ENCODE measurements at places on chromosomes 1 and 21.

DNA sequence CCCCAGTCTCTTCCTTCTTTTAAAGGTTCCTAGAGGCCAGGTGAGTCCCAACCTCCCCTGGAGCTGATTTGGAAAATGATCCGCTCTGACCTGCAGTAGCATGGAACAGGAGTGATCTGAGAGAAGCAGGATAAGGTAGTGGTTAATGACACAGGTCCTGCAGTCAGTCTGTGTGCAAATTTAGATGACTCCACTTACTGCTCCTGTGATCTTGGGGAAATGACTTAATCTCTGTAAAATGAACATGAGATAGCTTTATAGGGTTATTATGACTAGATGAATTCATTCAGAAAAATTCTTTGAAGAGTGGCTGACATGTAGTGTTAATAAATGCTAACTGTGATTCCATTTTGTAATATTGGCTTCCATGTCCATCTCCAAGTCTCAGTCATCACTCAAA lies 374.9 kb upstream of the CAMK1G start:
- no peak for DNase-seq

GRCh38 chr1:39269791-39270342 lies 65.4 kb downstream of the MACF1 start:
- peak; percentile 43 for DNase-seq

- no peak for DNase-seq
These were observed 18.8 kb downstream of the WNT9A start for GRCh38 chr1:227928811-227929375.

DNA sequence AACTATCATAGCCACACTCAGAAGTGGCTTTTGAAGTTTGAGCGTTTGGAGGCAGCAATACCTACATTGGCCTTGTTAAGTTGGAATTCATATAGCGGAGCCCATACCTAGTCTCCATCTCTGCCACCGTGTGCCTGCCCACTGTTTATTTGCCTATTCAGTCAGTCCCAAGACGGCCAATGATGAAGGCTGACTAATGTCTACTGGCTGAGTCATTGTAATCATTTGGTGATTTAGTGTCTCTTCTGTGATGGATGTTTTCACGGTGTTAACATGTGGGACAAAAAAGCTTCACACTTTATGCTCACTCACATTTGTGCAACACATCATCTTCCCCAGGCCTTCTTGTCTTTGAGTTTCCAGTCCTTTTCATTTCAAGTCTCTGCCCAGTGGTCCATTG lies 92.6 kb upstream of the PBX1 start:
- DNase-seq, result no peak

DNA sequence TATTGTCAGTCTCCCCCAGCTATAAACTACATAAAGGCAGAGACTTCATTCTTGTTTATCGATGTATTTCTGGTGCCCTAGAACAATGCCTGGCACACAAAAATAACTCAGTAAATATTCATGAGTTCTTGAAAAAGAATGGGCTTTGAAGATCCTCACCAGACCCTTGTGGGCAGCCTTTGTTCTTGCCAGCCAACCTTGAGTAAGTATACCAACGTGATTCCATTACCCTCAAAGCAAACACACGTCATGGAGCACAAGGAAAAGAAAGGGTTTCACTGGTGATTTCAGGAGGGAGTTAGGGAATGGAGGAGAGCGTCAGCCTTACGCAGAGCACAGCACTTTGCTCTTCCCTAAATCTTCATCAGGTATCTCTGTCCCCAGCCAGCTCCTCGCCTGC lies 29.4 kb downstream of the NMNAT2 start:
- DNase-seq, result peak; percentile 8

GRCh38 chr1:244291236-244292201 lies 160.2 kb downstream of the ADSS2 start:
- no peak for DNase-seq

DNA sequence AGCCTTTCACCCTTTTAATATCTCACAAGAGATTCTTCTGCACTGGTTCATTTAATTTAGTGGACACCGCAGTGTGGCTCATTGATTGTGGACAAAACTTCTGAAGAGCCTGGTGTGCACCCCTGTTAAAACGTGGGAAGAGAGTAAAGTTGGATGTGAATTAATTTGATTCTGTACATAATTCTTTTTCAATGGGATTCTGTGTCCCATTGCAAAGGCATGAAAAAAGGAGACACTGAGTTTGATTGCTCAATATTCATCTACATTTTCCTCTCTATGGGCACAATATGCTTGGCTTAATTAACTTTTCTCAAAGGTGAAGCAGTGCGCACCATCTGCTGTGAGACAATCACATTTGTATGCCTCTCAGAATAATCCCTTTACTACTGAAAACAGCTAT lies 95.1 kb downstream of the BARHL2 start:
- DNase-seq, result no peak

DNA sequence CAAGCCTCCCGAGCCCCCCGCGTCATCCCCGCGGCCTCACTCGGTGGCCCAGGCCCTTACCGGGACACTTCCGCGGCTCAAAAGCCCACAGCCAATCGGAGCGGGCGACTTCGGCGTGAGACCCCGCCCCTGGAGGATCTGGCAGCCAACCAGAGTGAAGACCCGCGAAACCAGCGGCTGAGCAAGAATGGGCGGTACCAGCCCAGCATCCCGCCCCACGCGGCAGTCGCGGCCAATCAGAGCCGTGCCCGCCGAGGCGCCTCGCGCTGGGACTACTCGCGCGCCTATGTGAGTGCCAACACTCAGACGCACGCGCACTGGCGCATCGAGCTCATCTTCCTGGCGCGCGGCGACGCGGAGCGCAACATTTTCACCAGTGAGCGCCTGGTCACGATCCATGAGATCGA lies 22.5 kb downstream of the DISP3 start:
- DNase-seq, result no peak

DNA sequence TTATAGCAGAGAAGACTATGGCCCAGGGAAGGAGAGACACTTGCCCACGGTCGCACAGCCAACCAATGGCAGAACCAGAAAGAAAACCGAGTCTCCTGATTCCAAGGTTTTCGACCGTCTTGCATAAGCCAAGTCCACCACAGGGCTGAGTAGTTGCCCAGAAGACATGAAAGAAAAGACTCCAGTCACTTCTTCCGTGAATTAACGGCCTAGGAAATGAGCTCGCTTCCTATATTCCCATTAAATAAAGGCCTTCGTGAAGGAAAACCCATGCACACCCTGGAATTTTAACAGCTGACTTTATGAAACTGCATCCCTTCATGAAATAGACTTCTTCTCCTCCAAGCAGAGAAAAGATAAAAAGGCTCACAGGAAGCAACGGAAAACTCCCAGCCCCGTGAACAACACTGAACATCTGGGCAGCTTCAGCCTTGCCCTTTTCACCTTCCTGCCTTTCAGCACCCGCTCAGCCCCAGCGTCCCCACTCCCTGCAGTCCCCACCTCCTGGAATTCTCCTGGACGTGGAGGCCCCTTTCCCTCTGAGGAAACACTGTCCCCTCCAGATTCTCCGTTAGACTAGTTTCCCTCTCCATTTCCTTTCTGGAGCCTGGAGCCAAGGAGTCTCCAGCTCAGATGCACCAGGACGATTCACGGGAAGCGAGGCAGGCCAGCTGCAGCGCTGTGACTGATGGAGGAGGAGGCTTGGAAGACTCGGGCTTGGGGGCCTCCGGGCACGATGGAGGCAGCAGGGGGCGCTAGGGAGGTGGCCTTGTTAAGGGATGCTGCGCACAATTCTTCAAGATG lies 2.7 kb upstream of the MYOC start:
- peak; percentile 27 for DNase-seq

- no peak for DNase-seq
These were observed 7.5 kb upstream of the VASH2 start for GRCh38 chr1:212942679-212943392.

GRCh38 chr1:78497201-78497600 lies 6.4 kb downstream of the PTGFR start:
- no peak for DNase-seq

GRCh38 chr1:13865851-13866250 lies 165.9 kb downstream of the PRDM2 start:
- no peak for DNase-seq

DNA sequence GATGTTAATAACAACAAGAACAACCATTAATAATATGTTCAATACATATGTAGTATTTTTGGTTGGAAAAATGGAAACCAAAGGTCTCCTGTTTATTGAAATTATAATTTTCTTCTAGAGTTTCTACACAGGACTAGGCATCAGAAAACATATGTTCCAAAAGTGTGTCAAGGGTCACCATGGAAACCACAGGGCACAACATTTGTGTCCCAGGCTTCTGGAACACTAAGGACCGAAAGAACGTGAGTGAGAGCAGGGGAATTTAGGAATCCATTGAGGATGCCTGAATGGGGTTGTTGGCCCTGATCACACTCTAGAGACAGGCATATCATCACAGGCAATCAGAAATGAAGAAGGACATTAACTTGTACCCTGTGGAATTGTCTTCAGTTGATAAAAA lies 7.5 kb upstream of the CDC14A start:
- DNase-seq, result no peak

- no peak for DNase-seq
These were observed 30.8 kb downstream of the DDR2 start for GRCh38 chr1:162663086-162663485.

DNA sequence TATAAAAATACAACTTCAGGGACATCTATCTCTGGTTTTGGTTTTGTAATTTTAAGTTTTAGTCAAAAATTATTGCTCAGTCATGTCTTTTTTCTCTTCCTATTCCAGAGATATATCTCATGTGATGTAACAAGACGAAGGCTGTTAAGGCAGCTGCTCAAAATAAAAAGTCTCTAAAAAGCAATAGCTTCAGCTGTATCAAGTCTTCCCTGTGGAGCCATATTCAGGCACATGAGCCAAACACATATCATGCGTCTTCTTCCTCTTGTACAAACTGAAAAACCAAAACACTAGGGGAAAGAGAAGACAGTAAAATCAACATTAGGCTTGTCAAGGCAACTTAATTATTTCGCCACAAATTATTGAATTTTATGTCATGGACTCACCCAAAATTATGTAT lies 240.7 kb downstream of the NRIP1 start:
- DNase-seq, result no peak

- peak; percentile 37 for DNase-seq
These were observed 47.9 kb upstream of the BCAR3 start for GRCh38 chr1:93729502-93729901.

GRCh38 chr1:2528966-2529783 lies 888 bp downstream of the HES5 start:
- no peak for DNase-seq

DNA sequence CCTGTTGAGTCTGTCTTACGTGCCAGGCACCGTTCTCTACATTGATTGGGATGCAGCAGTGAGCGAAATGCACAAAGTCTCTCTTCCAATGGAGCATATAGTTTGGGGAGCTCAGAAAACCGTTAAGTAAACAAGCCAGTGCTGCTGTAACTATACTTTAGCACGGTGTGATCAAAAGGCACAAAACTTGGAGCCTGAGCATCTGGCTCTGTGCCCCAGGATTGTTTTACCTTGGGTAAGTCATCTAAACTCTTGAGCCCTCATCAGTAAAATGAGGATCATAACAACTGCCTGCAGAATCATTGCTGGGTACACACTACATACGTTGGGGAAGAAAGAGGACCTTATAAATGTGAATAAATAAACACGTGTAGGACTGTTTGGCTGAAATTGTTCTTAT lies 1.8 kb downstream of the HHIPL2 start:
- no peak for DNase-seq

DNA sequence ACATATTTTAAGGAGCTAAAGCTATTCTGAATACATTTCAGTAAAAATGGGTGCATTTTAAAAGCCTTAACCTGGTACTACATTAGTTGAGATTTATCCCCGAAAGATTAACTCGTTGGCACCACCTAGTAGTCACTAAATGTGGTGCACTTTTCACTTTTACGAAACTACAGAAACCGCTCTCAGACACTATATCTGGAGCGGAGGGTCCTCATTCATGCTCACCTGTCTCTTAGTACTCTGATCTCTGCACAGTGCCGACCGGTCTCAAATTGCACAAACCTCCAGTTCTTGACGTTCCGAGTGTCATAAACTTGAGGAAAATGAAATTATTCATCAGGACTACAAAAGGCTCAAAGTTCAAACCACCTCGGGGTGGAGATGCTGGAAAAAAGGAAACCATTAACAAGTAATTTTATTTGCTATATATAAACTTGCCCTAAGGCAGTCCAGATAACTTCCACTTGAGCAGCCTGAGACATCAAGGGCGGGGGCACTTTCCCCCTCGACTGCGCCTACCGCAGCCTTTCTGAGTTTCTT lies 722 bp downstream of the LZIC start:
- peak; percentile 60 for DNase-seq

- DNase-seq, result no peak
These were observed 80.1 kb downstream of the HMGB4 start for GRCh38 chr1:33943978-33944377.

DNA sequence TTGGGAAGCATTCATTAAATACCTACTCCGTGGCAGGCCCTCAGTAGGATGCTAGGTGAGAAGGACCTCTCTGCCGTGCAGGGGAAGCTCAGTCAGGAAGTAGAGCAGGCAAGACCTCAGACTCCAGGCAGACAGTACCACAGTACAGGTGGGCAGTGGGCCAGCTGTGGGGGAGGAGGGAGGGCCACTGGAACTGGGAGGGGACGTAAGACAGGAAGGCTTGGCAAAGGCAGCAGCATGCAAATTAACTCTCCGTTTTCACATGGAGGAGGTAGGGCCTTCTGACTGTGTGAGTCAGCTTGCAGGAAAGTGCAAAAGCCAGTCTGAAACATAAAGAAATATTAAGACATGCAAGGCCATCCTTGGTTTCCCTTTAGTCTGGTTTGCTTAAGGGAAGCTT lies 157.7 kb downstream of the TRIM33 start:
- DNase-seq, result no peak

GRCh38 chr1:31248276-31248675 lies 8.6 kb upstream of the NKAIN1 start:
- no peak for DNase-seq

- DNase-seq, result no peak
These were observed 4.2 kb upstream of the PAQR7 start for GRCh38 chr1:25879675-25880074.

- no peak for DNase-seq
These were observed 148.9 kb downstream of the PBX1 start for GRCh38 chr1:164707868-164708331.

DNA sequence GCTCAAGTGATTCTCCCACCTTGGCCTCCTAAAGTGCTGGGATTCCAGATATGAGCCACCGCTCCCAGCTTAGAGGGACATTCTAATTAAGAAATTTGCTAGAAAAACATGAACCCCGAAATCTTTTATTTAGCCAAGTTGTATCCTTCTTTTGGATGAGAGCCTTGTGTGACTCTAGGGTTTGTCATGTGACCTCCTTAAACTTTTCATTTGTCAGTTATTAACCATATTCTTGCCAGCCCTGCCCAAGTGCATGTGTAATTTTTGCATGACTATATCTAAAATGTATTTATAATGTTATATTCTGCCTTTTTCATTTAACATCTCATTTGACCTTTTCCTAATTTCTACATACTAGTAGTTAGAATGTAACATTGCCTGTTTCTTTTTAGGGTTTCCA lies 1.9 kb downstream of the UTP25 start:
- no peak for DNase-seq

DNA sequence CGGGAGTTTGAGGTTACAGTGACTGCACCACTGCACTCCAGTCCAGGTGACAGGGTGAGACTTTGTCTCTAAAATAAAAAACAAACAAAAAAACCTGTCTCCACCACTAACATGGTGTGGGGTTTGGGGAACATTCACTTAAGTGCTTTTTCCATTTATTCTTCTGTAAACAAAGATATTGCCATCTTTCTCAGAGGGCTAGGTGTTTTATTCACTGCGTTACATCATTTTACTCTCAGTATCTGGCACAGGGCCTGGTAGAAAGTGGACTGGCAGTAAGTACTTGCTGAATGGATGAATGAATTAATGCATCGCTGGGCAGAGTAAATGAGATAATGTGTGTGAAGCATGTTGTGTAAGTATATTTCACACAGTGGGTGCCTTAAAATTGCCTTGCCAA lies 20.1 kb downstream of the KIAA0040 start:
- no peak for DNase-seq

Measured in pons (tissue), 1 donor.